ENCODE measurements at places on chromosomes 7 and 10. TPM values are rescaled to one million over a fixed set of nuclear protein-coding genes. Genes with fewer than 3 reads are reported as not detected.

DNA sequence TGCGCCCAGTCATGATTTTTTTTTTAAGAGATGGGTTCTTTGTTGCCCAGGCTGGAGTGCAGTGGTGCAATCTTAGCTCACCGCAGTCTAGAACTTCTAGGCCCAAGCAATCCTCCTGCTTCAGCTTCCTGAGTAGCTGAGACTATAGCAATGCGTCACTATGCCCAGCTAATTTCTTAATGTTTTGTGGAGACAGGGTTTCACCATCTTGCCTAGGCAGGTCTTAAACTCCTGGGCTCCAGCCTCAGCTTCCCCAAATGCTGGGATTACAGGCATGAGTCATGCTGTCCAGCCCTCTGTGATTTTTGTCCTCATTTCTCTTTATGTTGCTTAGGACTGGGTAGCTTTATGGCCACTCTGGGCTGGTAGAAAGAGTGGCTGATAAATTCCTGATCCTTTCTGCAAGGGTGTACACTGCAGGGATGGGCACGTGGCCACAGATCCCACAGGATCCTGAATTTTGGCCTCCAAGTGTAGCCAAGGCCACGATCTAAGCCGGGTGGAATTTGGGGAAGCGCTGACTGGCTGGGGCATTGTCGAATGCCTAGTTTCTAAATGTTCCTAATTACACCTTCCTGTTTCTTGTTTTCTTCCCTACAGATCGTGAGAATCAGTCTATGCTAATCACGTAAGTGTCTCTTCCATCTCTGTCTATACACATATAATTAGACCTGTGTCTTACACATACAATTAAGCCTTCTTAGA is 24.1 kb upstream of the MYH16 start:
- H3K4me3 ChIP-seq, result no peak overlapping the region
- H3K27me3 ChIP-seq, result no peaks in the 10 kb centered on the region
- H3K36me3 ChIP-seq, result no peaks in the 10 kb centered on the region
- no peak overlapping the region for H3K27ac ChIP-seq
- no peak for DNase-seq

- H3K4me1 ChIP-seq, result no peaks in the 10 kb centered on the region
- H3K27ac ChIP-seq, result no peak overlapping the region
- H3K4me3 ChIP-seq, result no peak overlapping the region
- H3K27me3 ChIP-seq, result no peaks in the 10 kb centered on the region
Observed at GRCh38 chr7:31335884-31336201, 4.7 kb downstream of the NEUROD6 start.

- H3K36me3 ChIP-seq, result peaks cover 25% of the 10 kb centered on the region
- no peaks in the 10 kb centered on the region for H3K4me1 ChIP-seq
- no peak for DNase-seq
- H3K4me3 ChIP-seq, result no peak overlapping the region
- no peaks in the 10 kb centered on the region for H3K27me3 ChIP-seq
- H3K27ac ChIP-seq, result no peak overlapping the region
Observed at GRCh38 chr10:76911184-76911583, 726.4 kb downstream of the KCNMA1 start.

DNA sequence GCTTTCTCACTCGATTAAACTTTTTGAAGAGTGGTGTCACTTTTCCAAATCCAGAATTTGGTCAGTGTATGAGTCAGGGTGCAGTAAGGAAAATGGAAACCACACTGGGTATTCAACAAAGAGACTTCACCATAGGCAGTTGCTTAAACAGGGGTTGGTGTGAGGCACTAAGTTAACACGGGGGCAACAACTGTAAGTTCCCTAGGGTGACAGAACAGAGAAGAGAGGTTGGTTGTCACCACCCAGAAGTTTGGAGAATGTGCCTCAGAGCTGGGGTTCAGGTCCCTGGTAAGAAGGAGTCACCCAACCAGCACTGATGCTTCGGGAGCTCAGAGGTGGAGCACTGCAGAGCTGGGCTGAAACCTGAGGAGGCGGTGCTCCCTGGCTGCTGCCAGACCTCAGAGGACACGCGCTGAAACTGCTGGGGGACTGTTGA is 170.4 kb downstream of the ARID5B start:
- no peak overlapping the region for H3K4me3 ChIP-seq
- H3K27ac ChIP-seq, result peak overlapping the region; percentile 10
- no peaks in the 10 kb centered on the region for H3K27me3 ChIP-seq
- no peak for DNase-seq

- no peaks in the 10 kb centered on the region for H3K27me3 ChIP-seq
- H3K36me3 ChIP-seq, result no peaks in the 10 kb centered on the region
- no peaks in the 10 kb centered on the region for H3K4me1 ChIP-seq
Observed at GRCh38 chr10:111275091-111275490, 198.3 kb downstream of the ADRA2A start.

DNA sequence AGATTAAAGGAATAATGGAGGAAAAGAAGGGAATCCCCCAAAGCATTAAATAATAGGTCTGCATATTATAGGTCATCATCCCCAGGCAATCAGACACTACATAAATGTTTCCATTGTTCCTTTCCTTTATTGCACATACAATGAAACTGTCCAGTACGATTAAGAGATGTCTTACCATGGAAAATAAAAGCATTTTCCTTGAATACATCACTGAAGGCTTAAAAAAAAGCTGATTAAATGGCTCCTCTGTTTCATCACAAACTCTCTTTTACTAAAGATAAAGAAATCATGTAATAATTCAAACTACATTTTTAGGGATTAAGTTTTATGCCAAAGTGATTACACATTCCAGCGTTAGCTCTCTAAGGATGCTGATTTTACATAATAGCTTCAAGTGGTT is 316.0 kb downstream of the AGMO start:
- H3K27me3 ChIP-seq, result no peaks in the 10 kb centered on the region
- no peaks in the 10 kb centered on the region for H3K4me1 ChIP-seq
- no peaks in the 10 kb centered on the region for H3K36me3 ChIP-seq
- H3K27ac ChIP-seq, result no peak overlapping the region
- no peak for DNase-seq

The CCDC172 gene
- not detected for total RNA-seq

The STOX1 gene
- total RNA-seq, result 0.11 TPM

Data from ascending aorta (tissue), 2 donors.